MV-4-11 (cell line): ENCODE measurements at places on chromosomes 4 and X.

DNA sequence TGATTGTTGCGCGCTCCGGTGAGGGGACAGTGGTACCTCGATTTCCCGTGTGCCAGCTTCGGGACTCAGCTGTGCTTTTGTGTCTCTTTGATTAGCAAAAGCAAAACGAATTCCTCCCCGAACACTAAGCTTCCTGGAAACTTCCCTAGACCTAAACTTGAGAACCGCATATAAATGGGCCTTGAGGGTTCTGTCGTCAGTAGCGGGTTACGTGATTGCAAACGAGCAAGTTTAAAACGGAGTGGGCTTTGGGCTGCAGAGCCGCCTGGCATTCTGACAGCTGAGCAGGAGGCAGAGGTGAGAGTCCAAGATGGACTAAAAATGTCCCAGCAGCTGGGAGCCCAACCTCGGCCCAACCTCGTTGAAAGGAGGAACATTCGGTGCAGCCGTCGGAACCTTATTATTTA lies 1.2 kb upstream of the TAPT1 start:
- DNase-seq: no peak

DNA sequence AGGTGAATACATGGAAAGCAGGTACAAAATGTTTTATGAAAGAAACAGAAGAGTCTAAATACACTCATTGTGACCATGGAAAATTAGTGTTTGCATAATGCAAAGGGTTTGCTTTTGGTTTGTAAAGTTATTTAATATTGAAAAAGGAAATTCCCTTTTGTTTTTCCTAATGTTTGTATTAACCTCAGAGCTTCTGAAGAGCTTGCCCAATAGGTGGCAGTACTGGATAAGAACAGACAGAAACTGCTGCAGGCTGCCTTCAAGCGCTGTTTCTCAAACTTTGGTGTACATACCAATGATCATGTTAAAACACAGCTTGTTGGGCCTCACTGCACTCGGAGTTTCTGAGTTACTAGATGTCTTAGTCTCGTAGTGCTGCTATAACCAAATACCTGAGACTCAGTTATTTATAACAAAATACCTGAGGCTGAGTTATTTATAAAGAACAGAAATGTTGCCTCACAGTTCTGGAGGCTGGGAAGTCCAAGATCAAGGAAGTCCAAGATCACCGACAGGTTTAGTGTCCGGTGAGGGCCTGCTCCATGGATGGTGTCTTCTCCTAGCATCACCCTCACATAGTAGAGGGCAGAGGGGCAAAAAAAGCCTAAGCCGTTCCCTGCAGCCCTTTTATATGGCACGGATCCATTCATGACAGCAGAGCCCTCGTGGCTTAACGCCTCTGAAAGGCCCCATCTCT lies 54.2 kb downstream of the SUPT20HL2 start:
- DNase-seq: peak; percentile 59

- DNase-seq: no peak
Observed at GRCh38 chr4:61590881-61591280, 390.8 kb downstream of the ADGRL3 start.

- DNase-seq: peak; percentile 39
Observed at GRCh38 chrX:45743081-45743533, 542.4 kb upstream of the DIPK2B start.
